ENCODE measurements at places on chromosomes 13 and 19. TPM values are rescaled to one million over a fixed set of nuclear protein-coding genes. Genes with fewer than 3 reads are reported as not detected.

DNA sequence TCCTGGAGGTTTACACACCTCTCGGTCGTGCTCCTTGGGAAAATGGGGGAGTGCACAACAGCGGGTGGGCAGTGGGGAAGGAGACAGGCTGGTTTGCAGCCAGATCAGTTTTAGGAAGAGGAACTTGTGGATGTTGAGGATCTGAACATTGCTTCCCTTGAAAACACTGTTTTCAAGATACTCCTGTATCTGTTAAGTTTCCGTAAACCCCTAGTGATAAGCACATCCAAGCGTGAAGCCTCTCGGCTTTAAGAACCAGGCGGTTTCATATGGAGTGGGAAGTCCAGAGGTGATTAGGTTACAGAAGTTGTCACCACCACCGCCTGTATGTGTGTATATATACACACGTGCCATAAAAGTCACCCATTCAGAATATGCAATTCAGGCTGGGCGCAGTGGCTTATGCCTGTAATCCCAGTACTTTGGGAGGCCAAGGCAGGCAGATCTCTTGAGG, 47.4 kb downstream of the SIPA1L3 start:
- no peaks in the 10 kb centered on the region for H3K27me3 ChIP-seq
- DNase-seq, result no peak
- H3K27ac ChIP-seq, result no peak overlapping the region
- no peaks in the 10 kb centered on the region for H3K36me3 ChIP-seq
- H3K4me3 ChIP-seq, result no peak overlapping the region

DNA sequence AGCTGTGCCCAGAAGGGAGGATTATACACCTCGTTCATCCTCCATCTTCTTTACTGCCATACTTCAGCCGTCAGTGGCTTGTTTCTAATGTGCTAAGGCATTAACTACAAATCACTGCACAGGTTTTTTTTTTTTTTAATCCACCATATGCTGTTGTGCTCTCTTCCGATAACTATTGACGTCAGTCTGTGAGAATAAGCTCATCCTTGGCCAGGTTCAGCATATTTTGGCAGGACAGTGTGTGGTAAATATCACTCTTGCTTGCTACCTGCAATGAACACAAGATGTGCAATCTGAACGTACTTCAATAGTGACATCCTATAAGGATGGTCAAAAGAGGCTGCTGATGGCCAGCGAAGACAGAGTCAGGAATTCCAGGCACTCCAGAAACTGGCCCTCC, 2030.7 kb upstream of the PCDH20 start:
- no peak for DNase-seq
- H3K27ac ChIP-seq, result no peak overlapping the region
- no peaks in the 10 kb centered on the region for H3K27me3 ChIP-seq
- no peak overlapping the region for H3K4me3 ChIP-seq

Gene ANGPTL8
- not detected for total RNA-seq

DNA sequence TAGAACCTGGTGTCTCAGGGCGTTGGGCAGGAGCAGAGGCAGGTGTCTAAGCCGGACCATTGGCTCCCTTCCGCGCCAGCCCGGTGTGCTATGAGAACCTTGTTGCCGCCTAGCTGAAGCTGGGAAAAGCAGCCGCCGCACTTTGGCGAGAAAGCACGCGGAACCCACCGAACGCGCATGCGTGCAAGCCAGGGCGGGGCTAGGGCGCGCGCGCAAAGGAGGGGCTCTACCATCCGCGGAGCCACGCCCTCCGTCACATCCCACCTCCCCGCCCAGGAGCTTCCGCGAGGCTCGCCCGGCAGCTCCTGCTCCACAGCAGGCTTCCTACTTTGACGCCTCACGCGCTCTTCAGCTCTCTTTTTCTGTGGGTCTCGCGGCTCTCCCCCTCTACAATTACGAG, 51.3 kb downstream of the WDR87 start:
- H3K36me3 ChIP-seq, result no peaks in the 10 kb centered on the region
- no peaks in the 10 kb centered on the region for H3K4me1 ChIP-seq
- H3K27ac ChIP-seq, result no peak overlapping the region
- H3K27me3 ChIP-seq, result no peaks in the 10 kb centered on the region

- no peak overlapping the region for H3K27ac ChIP-seq
- H3K27me3 ChIP-seq, result no peaks in the 10 kb centered on the region
- no peak overlapping the region for H3K4me3 ChIP-seq
- peaks cover 6% of the 10 kb centered on the region for H3K4me1 ChIP-seq
- no peak for DNase-seq
Observed at GRCh38 chr13:93953841-93954240, 525.6 kb downstream of the DCT start.
